Neural progenitor cell (in vitro differentiated cells): ENCODE measurements at places on chromosomes 5 and 9. TPM values are rescaled to one million over a fixed set of nuclear protein-coding genes. Genes with fewer than 3 reads are reported as not detected.

DNA sequence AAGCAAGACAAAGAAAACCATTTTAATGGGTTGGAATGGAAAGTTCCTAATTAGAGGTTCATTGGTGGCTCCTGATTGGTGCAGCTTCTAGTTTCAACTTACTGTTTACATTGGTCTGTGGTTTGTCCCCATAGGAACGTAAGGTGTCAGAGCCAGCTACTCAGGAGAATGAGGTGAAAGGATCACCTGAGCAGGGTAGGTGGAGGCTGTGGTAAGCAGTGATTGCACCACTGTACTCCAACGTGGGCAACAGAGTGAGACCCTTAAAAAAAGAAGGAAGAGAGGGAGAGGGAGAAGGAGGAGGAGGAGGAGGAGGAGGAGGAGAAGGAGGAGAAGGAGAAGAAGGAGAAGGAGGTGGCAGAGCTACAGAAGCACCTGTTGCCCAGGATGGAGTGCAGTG, 30.4 kb downstream of the KCNIP1 start:
- no peak for DNase-seq

DNA sequence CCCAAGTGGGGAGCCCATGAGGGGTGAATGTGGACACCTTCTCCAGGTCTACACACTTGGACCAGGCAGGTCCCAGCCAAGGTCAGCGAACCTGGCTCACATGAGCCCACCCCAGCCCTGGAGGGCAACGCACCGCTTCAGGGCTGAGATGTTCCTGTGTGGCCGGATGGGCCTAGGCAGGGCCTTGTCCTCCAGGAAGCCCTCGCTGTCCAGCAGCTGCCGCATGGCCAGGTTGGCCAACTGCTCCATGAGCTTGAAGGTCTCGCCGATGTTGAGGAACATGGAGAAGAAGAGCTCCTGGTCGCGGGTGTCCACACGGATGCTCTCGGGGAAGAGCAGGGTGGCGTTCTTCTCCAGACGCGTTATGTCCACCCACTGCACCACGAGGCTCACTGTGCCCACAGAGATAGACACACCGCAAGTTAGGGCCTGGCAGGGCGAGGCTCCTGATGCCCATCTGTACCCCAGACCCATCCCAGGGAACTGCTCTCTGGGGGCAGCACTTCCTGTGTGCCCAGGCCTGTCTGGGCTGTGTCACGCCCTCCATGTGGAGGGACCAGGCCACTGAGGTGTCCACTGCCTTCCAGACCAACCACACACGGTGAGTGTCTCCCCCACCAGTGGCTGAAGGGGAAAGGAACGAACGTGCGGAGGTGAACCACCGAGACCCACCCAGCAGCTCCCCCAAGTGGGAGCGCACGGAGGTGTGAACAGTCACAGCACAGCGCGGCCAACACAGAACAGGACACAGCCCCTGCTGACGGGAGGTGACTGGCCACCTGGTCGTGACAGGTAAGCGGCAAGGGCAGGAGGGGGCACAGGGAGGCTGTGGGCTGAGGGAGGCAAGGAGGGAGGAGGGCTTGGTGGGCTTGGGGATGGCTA, 14.4 kb downstream of the TBC1D9B start:
- DNase-seq = no peak

Gene SERF1B
- 42.4 and 48.6 TPM in 2 replicates for total RNA-seq

Gene C5
- 4.5 and 5.5 TPM in 2 replicates for total RNA-seq

DNA sequence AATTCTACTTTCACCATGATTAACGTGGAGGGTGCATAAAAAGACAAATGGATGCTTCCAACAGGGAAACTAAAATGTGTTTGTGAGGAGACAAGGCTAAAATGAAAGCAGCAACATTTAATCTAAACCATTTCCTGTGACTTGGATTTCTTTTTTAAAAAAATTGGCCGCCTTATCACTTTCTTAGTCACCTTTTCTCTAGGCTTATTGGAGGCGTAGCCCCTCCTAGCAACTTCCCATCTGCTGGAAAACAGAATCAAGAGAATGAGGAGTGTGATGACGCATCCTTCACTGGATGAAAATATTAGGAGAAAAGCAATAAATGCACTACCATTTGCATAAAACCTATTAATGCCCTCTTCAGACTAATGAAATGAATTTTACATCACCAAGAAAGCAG, 791 bp upstream of the GPR150 start:
- DNase-seq = no peak

DNA sequence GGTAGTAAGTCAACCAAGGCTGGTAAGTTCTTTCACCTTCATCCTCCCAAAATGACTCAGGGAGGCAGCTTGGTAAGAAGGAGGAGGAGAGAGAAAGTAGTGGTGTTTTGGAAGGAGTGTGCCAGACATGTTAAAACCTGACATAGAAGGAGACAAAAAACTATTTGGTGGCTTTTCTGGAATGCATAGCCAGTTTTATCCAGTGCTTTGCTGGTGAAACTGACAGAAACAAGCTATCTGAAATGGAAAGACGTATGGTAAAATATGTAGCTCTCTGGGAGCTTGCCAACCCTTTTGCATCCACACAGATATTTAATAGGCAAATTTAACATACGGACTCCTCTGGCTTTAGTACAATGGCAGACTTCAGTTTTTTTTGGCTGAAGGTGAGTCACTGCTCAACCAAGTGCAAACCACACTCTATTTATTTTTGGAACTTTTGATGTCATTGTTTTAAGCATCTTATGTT, 45.4 kb downstream of the RAB14 start:
- DNase-seq = no peak

- DNase-seq = no peak
Measured at GRCh38 chr5:119322312-119322947, 33.4 kb upstream of the TNFAIP8 start.

Gene PKD2L2
- total RNA-seq = not detected in 2 replicates

Gene ESM1
- total RNA-seq = not detected in 2 replicates

- no peak for DNase-seq
Measured at GRCh38 chr5:127671218-127671617, 22.3 kb downstream of the CTXN3 start.

Gene IARS1
- 180 and 260 TPM in 2 replicates for total RNA-seq
